ENCODE measurements at places on chromosomes 11 and 22.
A peak's percentile ranks its signal among the peaks of the same experiment; 100 is the strongest.

DNA sequence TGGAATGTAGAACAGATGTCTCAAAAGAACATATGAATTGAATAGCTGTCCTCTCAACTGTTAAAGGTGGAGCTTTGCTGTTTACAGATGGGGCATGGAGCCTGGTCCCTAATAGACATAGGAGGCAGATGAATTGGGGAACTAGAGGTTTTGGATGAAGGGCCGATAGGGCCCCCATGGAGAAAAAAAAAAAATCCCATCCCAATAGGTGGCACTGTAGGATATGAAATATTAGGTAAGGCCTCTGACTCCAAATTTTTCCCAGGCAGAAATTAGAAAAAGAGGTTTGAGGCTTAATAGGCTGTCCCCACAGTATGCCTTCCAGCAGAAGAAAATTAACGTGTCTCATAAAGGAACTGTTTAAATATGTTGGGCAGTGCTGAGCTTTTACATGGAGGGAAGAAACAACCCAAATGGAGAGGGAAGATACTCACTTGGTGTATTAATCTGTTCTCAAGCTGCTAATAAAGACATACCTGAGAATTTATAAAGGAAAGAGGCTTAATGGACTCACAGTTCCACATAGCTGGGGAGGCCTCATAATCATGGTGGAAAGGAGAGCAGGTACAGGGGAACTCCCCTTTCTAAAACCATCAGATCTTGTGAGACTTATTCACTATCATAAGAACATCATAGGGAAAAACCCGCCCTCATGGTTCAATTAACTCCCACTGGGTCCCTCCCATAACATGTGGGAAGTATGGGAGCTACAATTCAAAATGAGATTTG, 30.1 kb upstream of the TMEM45B start:
- DNase-seq, result no peak

- no peak for DNase-seq
Measured at GRCh38 chr11:42003801-42004200, 544.3 kb upstream of the LRRC4C start.

DNA sequence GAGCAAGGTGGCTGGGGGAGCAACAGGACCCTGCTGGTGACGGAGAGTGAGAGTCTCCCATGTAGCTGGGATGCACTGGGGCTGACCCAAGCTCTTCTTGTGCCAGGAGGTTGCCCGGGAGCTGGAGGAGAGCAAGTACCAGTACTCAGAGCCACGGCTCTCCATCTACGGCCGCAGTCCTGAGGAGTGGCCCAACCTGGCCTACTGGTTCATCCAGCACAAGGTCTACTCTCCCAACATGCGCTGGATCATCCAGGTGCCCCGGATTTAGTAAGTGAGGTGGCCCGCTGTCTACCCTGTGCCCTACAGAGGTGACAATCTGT, 40.4 kb downstream of the AMPD3 start:
- peak; percentile 22 for DNase-seq

- no peak for DNase-seq
Measured at GRCh38 chr11:122354025-122354697, 238.1 kb upstream of the BLID start.

- no peak for DNase-seq
Measured at GRCh38 chr11:112213753-112214152, 12.5 kb upstream of the PTS start.

DNA sequence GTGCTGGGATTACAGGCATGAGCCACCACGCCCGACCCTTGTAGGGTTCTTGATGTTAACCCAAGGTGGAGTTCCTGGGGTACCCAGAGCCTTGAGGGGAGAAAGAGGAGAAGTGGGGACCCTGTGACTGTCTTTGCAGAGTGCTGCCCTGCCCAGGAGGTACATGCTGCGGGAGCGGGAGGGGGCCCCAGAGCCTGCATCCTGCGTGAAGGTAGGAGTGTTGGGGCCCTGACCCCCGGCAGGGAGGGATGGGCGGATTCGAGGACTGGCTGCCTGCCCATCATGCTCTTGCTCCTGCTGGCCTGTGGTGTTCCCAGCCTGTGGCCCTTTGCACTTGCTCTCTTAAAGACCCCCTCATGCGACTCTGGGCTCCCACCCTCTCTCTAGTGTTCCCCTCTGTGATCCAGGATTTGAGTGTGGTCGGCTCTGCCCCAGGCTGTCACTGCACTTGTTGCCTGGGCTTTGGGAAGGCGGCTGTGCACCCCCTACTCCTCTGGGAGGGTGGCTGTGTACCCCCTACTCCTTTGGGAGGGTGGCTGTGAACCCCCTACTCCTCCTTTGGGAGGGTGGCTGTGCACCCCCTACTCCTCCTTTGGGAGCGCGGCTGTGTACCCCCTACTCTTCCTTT, 4.5 kb downstream of the SCO2 start:
- DNase-seq, result no peak

- DNase-seq, result no peak
Measured at GRCh38 chr11:109507331-109507730, 85.3 kb downstream of the C11orf87 start.
